ENCODE measurements at places on chromosomes 6 and 20. TPM values are rescaled to one million over a fixed set of nuclear protein-coding genes. Genes with fewer than 3 reads are reported as not detected.

GRCh38 chr20:60473211-60473610 is 515.0 kb downstream of the CDH26 start:
- no peak for DNase-seq
- H3K27ac ChIP-seq: no peak overlapping the region
- no peaks in the 10 kb centered on the region for H3K27me3 ChIP-seq
- H3K36me3 ChIP-seq: no peaks in the 10 kb centered on the region
- no peaks in the 10 kb centered on the region for H3K4me1 ChIP-seq

GRCh38 chr6:78199044-78199443 is 546.2 kb downstream of the MEI4 start:
- no peaks in the 10 kb centered on the region for H3K27me3 ChIP-seq
- no peak for DNase-seq
- H3K36me3 ChIP-seq: no peaks in the 10 kb centered on the region
- no peaks in the 10 kb centered on the region for H3K4me1 ChIP-seq

- no peaks in the 10 kb centered on the region for H3K27me3 ChIP-seq
- H3K27ac ChIP-seq: no peak overlapping the region
Measured at GRCh38 chr6:79307321-79308036, 73.0 kb upstream of the HMGN3 start.

GRCh38 chr6:46051962-46052361 is 36.3 kb upstream of the CLIC5 start:
- no peak for DNase-seq
- H3K27ac ChIP-seq: no peak overlapping the region
- no peaks in the 10 kb centered on the region for H3K36me3 ChIP-seq

DNA sequence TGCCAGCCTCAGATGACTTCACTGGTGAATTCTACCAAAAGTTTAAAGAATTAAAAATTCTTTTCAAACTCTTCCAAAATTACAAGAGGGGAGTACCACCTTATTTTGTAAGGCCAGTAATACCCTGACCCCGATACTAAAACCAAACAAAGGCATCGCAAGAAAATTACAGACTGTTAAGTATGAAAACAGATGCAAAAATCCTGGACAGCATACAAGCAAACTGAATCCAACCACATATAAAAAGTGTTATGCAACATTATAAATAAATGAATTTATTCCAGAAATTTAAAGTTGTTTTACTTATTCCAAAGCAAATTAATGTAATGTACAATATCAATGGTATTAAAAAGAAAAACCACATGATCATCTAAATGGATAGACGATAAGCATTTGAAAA is 873.6 kb upstream of the GJE1 start:
- H3K4me1 ChIP-seq: no peaks in the 10 kb centered on the region
- H3K27me3 ChIP-seq: no peaks in the 10 kb centered on the region
- no peak overlapping the region for H3K27ac ChIP-seq
- DNase-seq: no peak

DNA sequence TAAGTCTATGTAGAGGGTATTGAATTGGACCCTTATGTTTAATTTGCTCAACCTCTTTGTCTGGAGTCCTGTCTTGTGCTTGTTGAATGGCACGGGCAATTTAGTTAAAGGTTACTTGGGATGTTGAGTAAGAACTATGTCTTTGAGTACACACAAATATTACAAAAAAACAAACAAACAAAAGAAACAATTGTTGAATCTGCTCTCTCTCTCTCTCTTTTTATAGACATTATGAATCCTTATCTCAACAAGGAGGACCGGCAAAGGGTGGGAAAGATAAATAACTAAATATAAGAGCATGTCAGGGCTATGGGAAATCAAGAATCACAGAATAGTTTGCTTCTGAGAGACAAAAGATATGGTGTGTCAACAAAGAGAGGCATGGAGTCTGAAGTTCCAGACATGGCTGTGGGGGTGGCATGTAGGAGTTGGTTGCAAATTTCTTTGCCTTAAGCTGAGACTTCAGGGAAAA is 608.6 kb downstream of the UTRN start:
- H3K36me3 ChIP-seq: no peaks in the 10 kb centered on the region
- no peak overlapping the region for H3K27ac ChIP-seq
- H3K27me3 ChIP-seq: no peaks in the 10 kb centered on the region

- no peaks in the 10 kb centered on the region for H3K27me3 ChIP-seq
- no peak for DNase-seq
- H3K4me1 ChIP-seq: no peaks in the 10 kb centered on the region
- no peak overlapping the region for H3K27ac ChIP-seq
Measured at GRCh38 chr6:93163146-93163545, 256.2 kb downstream of the EPHA7 start.

GRCh38 chr6:7664003-7664402 is 61.9 kb upstream of the BMP6 start:
- DNase-seq: no peak
- no peaks in the 10 kb centered on the region for H3K27me3 ChIP-seq
- no peak overlapping the region for H3K27ac ChIP-seq
- no peaks in the 10 kb centered on the region for H3K4me1 ChIP-seq
- H3K36me3 ChIP-seq: no peaks in the 10 kb centered on the region
- H3K4me3 ChIP-seq: no peak overlapping the region

- H3K36me3 ChIP-seq: no peaks in the 10 kb centered on the region
- no peak overlapping the region for H3K4me3 ChIP-seq
- no peak overlapping the region for H3K27ac ChIP-seq
- H3K27me3 ChIP-seq: no peaks in the 10 kb centered on the region
- no peaks in the 10 kb centered on the region for H3K4me1 ChIP-seq
- peak; percentile 5 for DNase-seq
Measured at GRCh38 chr20:39190666-39191570, 228.8 kb downstream of the DHX35 start.

DNA sequence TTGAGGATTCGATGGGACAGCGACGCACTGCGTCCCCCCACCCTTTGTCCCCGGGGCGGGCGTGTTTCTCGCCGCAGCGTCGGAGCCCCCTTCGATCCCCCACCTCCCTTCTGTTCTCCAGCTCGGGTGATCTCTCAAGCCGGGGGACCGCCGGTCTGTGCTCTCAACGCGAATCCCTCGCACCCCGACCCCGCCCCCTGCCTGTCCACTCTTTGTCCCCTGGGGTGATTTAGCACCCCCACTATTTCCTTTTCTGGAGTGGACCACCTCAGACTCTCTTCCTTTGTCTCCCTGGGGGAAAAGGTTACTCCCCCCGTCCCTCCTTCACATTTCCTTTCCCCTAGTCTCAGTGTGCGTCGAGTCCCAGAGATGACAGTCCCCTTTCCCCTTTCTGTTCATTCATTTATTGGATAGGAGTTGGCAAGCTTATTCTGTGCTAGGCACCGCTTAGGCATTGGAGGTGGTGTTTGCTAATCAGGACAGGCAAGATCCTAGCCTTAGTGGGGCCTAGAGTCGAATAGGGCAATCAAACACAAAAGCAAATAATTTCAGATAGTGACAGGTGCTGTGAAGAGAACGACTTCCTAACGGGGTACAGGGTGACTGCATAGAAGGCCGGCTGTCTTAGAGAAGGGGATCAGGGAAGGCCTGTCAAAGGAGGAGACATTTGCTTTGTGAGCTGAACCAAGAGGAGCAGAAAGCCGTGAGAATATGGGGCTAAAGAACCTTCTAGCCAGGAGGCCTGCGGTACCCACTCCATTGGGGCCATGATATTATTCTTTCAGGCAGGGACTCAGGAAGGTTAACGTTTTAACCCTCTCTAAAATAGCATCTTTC is 741 bp downstream of the PTPN1 start:
- H3K27me3 ChIP-seq: no peaks in the 10 kb centered on the region
- H3K27ac ChIP-seq: peak overlapping the region; percentile 90
- peak; percentile 76 for DNase-seq
- H3K36me3 ChIP-seq: no peaks in the 10 kb centered on the region
- no peaks in the 10 kb centered on the region for H3K4me1 ChIP-seq

GRCh38 chr20:9626357-9626756 is 112.0 kb downstream of the LAMP5 start:
- no peak overlapping the region for H3K4me3 ChIP-seq
- no peak for DNase-seq
- no peaks in the 10 kb centered on the region for H3K4me1 ChIP-seq
- H3K27me3 ChIP-seq: no peaks in the 10 kb centered on the region
- H3K36me3 ChIP-seq: no peaks in the 10 kb centered on the region

GRCh38 chr6:138692978-138693909 is 80.3 kb upstream of the CCDC28A start:
- peaks cover 3% of the 10 kb centered on the region for H3K4me1 ChIP-seq
- H3K4me3 ChIP-seq: peak overlapping the region; percentile 27
- H3K36me3 ChIP-seq: no peaks in the 10 kb centered on the region
- H3K27ac ChIP-seq: peak overlapping the region; percentile 75

DNA sequence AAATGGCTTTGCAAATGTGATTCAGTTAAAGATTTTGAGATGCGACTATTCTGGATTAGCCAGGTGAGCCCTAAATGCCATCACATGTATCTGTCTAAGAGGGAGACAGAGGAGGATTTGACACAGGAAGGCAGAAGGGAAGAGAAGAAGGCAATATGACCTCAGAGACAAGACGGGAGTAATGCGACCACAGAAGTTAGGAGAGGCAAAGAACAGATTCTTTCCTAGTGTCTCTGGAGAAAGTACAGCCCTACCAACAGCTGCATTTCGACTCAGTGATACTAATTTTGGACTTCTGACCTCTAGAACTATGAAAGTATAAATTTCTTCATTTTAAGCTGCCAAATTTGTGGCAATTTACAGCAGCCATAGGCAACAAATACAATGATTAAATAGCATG is 24.2 kb upstream of the TPD52L1 start:
- H3K4me1 ChIP-seq: no peaks in the 10 kb centered on the region
- H3K4me3 ChIP-seq: no peak overlapping the region
- H3K27me3 ChIP-seq: no peaks in the 10 kb centered on the region
- no peak overlapping the region for H3K27ac ChIP-seq

GRCh38 chr6:51562198-51562597 is 525.2 kb downstream of the PKHD1 start:
- H3K27ac ChIP-seq: no peak overlapping the region
- H3K27me3 ChIP-seq: no peaks in the 10 kb centered on the region
- no peaks in the 10 kb centered on the region for H3K4me1 ChIP-seq
- DNase-seq: no peak
- no peak overlapping the region for H3K4me3 ChIP-seq
- no peaks in the 10 kb centered on the region for H3K36me3 ChIP-seq

- no peaks in the 10 kb centered on the region for H3K27me3 ChIP-seq
- DNase-seq: no peak
- no peak overlapping the region for H3K4me3 ChIP-seq
- no peaks in the 10 kb centered on the region for H3K4me1 ChIP-seq
Measured at GRCh38 chr20:20992277-20992676, 113.9 kb downstream of the LINC00237 start.

- DNase-seq: no peak
- no peaks in the 10 kb centered on the region for H3K27me3 ChIP-seq
- no peak overlapping the region for H3K4me3 ChIP-seq
- no peak overlapping the region for H3K27ac ChIP-seq
- no peaks in the 10 kb centered on the region for H3K36me3 ChIP-seq
Measured at GRCh38 chr6:34519971-34520644, 36.0 kb downstream of the SPDEF start.

- no peak overlapping the region for H3K27ac ChIP-seq
- no peaks in the 10 kb centered on the region for H3K27me3 ChIP-seq
- no peak for DNase-seq
- H3K4me1 ChIP-seq: no peaks in the 10 kb centered on the region
- H3K36me3 ChIP-seq: no peaks in the 10 kb centered on the region
- H3K4me3 ChIP-seq: no peak overlapping the region
Measured at GRCh38 chr6:16278048-16278724, 39.8 kb downstream of the GMPR start.

DNA sequence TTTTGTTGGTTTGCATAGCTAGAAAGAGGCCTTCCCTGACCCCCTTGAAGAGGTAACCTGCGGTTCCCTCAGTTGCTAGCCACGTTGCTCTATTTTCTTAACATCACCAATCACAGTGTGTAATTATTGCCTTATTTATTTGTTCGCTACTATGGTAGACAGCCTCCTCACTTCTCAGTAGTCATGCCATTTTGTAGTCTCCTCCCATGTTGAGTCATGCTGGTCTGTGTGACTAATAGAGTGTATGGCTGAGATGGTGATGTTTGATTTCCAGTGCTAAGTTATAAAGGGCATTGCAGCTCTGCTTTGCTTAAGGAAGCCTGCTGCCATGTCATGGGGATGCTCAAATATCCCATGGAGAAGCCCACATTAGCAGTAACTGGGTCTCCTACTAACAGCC is 236.6 kb upstream of the CHD6 start:
- no peaks in the 10 kb centered on the region for H3K4me1 ChIP-seq
- no peak overlapping the region for H3K27ac ChIP-seq

GRCh38 chr20:64099086-64099786 is 8.1 kb downstream of the NPBWR2 start:
- H3K27me3 ChIP-seq: peaks cover 2% of the 10 kb centered on the region
- H3K4me1 ChIP-seq: no peaks in the 10 kb centered on the region
- no peak overlapping the region for H3K27ac ChIP-seq
- H3K36me3 ChIP-seq: no peaks in the 10 kb centered on the region

CPNE5 gene
- 7.1 TPM for total RNA-seq

MEI4 gene
- total RNA-seq: 1.2 TPM

RNASET2 gene
- total RNA-seq: 69.0 TPM

DUSP15 gene
- 13.2 TPM for total RNA-seq

GTSF1L gene
- total RNA-seq: not detected

SLX4IP gene
- 7.6 TPM for total RNA-seq

CYP21A2 gene
- 3.2 TPM for total RNA-seq

SLC22A7 gene
- total RNA-seq: 2.0 TPM

SLC44A4 gene
- 137 TPM for total RNA-seq

FAM217A gene
- not detected for total RNA-seq

AGER gene
- 13.0 TPM for total RNA-seq
